ENCODE measurements at places on chromosomes 5 and 9.

DNA sequence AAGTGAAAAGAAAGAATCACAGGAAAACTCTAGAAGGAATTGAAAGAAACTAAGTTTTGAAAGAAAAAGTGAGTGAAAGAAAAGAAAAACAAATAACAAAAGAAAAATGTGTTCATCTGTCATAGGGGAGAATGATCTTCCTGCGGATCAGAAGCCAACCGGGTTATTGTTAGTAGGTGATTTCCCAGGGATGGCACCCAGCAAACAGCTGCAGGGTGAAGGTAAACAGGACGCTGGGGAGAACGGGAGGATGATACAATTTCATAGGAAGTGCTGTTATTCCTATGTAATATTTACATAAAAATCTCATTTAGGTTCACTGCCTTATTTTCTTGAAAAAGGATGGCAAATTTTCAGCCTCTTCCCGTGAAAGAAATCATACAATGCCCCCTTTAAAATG lies 72.4 kb upstream of the LHFPL2 start:
- no peak for DNase-seq

GRCh38 chr5:34511063-34511462 lies 145.1 kb upstream of the RAI14 start:
- DNase-seq: no peak

DNA sequence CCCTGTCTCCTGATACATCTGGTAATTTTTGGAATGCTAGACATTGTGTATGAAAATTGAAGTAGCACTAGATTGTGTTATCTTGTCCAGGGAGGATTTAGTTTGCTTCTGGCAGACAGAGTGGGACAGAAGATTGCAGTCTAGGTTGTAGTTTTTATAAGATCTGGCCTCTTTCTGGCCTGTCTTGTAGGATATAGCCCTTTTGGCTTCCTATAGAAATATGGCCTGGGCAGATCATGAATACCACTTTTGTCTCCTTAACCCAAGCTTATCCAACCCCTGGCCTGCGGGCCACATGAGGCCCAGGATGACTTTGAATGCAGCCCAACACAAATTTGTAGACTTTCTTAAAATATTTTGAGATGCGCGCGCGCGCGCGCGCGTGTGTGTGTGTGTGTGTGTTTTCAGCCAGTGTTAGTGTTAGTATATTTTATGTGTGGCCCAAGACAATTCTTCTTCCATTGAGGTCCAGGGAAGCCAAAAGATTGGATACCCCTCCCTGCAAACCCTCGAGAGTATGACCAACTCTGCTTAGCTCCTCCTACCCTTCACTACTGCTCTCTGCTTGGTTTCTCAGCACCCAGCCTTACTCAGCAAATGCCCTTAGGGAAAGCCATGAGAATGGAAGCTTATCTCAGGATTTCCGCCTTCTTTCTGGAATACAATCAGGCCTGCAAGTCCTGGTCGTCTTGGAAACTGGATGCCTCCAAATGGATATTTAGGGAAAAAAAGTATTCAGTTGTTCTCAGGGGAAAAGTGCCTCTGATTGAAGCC lies 26.5 kb downstream of the ANKRD33B start:
- DNase-seq: no peak

DNA sequence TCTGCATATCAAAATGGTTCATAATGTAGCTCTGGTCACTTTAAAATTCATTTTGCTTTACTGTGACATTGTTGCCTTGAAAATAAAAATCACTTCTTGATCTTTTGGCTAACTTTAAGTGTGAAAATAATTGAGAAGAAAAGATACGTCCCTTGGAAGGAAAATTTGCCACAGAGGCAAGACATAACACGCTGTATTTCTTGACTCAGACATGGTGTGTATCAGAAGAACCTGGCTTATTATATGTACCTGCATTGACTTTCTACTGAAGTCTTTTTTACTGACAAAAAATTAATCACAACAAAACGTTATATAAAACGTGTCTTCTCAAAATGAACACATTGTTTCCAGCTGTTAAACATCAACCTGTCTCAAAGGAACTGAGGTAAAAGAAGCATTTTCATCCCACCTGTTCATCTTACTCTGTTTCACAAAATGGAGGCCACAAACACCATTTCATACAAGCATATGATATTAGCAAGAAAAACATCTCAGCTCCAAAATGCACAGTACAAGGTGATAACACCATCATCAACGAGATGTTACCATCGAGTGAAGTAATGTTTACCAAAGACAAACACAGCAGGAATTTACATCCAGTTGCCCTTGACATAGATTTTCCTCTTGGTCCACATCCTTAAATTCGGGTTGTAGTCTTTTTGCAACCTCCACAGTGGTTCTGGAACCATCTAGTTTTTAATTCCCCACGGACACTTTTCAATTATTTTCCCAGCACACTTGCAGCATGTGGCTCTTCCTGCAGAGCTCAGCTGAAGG lies 179.9 kb downstream of the GLIS3 start:
- DNase-seq: no peak

DNA sequence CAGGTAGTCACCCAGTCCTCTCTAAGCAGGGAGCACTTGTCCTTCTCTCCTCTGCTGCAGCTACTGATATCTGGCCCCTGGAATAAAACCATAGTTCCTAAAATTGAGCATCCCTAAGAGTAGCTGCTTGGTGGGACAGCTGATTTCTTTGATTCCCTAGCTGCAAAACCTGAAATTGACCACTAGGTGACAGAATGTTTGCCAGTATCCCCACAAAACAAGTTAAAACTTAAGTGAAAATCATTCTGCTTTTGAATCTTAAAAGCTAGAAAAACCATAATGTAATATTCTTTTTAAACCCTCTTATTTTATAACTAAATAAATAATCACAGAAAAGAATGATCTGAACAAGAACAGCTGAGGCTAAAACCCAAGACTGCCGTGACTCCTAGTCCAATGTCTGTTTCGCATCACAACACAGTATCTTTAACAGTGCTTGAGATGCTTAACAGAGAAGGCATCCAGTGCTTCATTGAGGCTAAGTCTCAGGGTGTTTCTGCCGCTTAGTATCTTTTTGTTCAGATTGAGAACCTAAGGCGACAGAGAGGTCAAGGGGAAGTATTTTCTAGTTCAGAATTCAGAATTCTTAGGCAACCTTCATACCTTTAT lies 24.4 kb upstream of the TAL2 start:
- no peak for DNase-seq

DNA sequence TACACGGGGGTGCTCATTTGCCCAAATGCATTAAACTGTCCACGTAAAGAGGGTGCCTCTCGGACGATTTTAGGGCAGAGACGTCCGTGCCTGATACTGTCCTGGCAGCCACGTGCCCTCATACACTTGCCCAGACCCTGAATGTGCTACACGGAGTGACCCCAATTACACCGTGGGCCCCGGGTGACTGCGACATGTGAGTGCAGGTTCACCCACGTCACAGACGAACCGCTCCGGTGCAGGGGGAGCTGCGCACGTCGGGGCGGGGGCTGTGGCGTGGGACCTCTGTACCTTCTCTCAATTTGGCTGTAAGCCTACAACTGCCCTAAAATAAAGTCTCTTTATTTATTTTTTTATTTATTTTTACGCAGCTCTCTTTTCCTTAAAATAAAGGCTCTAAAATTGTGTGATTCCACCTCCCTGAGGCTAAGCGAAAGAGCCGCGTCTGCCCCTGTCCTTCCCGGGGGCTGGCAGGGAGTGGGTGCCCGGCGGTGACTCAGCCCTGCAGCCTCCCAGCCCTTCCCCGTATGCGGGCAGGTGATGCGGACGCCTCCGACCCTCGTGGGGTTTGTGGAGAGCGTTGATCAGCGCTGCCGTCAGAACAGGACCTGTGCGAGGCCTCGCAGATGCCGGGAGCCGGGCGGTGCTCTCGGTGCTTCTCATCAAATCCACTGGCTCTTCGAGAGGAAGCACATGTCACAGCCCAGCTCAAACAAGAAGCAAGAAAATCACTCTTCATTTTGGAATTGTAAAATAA lies 9.2 kb upstream of the EGFL7 start:
- no peak for DNase-seq

Data from effector CD8-positive, alpha-beta T cell (primary cell).